ENCODE measurements at places on chromosomes 6 and 20.

GRCh38 chr20:39778431-39778830, 816.3 kb downstream of the DHX35 start:
- no peak for DNase-seq

DNA sequence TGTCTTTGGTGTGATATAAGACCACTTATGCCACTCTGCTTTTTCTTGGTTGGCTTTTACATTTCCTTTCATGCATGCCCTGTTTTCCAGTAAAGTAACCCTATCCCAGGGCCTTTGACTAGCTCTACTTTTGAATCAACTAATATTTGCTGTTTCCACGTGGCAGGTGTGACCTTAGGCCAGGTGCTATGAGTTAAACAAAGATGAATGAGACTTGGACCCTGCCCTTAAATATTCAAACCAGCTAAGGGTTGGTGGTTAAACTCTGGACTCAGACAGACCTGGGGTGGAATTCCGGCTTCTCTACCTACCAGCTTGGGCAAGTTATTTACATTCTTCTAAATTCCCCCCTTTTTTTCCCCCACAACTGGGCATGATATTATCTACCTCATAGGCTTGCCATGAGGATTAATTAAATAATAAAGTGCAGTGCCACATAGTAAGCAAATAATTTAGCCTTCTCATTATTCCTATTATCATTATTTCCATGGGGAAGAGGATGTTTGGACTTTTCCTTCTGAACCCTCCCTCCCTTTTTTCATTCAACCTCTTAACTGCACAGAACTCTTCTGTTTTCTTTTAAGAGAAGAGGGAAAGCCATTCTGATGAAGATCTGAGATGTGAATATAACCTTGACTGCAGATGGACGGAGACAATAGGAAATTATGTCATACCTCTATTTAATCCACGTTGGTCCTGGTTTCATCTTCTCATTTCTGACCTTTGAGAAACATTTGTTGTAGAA, 143.6 kb upstream of the TNFAIP3 start:
- DNase-seq = no peak

DNA sequence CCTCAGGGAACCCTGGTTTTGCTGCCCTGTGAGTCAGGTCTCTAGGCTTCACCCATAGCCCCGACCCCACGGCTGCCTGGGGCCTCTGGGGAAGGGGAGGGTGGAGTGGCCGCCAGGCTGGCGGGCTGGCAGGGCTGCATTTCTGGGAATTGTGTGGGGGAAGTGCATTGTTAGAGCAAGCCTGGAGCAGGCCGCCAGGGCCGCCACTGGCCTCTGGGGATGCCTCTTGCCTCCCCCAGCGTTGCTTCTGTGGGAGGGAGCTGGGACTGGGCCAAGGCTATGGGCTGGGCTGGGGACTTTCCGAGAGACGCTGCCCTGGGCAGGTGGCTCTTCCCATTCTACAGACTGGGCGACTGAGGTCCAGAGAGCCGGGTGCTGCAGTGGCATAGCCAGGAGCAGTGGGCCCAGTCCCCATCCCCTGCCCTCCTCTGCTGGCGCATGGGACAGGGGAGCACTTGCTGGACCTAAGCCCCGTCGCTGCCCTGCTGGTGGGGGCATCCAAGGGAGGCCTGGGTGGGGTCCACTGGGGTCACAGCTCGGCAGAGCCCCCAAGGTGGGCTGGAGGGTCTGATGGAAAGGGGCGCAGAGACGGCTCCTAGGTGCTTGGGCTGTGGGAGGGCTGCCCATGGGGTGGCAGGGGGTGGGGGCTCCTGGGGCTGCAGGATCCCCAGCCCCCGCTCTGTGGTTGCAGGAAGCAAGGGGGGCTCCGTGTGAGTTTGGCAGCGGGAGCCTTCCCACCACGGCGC, 6.6 kb upstream of the SOX18 start:
- no peak for DNase-seq

DNA sequence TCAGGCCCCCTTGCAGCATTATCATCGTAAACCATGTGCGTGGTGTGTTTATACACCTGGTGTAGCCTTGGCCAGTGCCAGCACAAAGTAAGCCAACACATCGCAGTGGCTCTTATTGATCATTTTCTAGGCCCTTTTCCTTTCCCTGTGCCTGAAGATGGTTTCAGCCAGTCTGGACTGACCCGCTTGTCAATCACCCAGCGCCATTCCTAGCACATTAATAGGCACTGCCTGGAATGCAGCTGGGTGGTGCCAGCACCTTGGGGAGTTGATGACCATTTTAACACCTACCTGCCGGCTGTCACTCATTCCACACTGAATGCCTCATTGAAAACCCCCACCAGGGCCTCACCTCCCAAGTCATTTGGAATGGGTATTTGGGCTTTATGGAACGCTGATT, 4.9 kb upstream of the UQCC2 start:
- DNase-seq = peak; percentile 59

- no peak for DNase-seq
Measured at GRCh38 chr20:10603971-10604864, 69.6 kb downstream of the JAG1 start.

DNA sequence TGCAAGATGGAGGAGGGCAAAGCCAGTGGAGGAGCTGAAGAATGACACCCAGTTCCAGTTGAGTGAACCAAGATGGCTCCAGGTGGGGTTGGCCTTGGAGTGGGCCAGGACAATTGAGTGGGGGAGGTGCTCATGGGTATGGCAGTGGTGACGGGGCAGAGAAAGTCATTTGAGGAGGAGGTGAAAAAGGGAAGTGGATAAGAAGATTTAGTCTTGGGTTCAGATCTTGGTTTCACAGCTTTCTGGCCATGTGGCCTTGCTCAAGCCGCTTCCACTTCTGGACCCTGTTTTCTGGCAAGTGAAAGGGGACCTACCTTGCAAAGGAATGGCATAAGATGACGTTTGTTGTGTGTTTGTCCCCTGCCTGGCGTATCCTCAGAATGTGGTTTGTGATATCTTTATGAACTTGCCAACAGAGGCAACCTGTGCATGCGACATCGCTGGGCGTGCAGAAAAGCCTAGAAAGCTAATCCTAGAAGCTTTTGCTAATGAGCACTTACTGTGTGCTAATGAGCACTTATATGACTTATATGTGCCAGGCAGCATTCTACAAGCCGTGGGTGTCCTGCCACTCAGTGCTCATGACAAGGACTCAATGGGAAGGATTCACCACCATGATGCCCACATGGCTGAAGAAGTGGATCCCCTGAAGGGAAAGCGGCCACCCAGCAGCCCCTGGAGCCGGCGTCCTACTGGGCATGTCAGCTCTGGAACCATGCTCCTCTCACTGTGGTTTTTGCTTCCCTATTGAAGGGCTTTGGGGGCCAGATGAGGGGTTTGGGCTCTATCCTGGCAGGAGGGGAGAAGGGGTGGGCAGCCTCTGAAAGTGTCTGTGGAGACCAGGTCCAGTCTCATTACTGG, 23.6 kb upstream of the STX16 start:
- no peak for DNase-seq

DNA sequence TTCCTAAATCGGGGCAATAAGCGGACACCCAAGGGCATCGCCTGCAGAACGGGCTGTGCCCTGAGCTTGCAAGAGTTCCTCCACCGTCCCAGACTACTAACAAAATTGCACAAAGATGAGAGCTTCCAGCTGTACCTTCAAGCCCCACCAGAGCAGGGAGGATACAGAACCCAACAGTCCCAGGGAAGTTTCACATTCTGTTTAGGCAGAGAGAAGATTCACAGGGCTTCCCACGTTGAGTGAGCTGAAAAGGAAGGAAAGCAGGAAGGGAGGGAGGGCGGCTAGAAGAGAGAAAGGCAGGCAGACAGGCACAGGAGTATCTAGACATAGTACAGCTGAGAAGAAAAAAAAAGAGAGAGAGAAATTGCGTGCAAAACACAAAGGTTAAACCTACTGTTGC, 112.6 kb upstream of the AFDN start:
- no peak for DNase-seq

- no peak for DNase-seq
Measured at GRCh38 chr6:143674483-143675381, 3.0 kb upstream of the PHACTR2 start.

GRCh38 chr20:32535953-32536823, 48.9 kb downstream of the NOL4L start:
- DNase-seq = peak; percentile 95

- DNase-seq = no peak
Measured at GRCh38 chr6:160998766-160999165, 7.2 kb downstream of the MAP3K4 start.

DNA sequence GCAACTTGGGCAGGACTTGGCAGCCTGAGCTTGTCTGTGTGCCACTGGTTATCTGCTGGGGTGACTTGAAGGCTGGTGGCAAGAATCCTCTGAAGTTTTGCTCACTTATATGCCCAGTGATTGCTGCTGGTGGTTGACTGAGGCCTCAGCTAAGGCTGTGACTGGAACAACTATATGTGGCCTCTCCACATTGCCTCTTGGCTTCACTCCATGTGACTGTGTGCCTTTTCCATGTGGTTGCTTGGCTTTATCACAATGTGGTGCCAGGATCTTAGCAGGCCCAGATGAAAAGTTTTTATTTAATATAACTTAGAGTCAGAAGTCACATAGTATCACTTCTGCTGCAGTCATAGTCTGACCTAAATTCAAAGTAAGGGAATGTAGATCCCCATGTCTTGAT, 104.5 kb downstream of the ADAT2 start:
- no peak for DNase-seq

DNA sequence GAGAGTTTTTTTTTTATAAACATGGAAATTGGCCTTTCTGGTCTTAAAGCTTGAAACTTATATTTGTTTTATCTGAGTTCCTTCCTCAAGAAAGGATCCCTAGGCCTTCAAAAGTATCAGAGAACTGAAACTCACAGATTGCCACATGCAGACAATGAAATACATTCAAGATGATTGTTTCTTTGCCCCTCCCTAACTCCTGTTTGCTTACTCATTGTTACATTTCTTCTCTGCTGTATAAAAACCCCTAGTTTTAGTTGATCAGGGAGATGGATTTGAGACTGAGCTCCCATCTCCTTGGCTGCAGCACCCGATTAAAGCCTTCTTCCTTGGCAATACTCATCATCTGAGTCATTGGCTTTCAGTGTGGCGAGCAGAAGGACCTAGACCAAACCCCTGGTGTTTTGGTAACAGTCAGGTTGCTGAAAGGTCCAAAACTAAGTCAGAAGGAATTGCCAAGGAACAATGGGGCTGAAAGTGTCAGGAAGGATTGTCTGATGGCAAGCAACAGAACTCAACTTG, 132.3 kb upstream of the SULF2 start:
- no peak for DNase-seq

Data from COR-L47 (cell line).